ENCODE measurements at places on chromosomes 1 and 21.

- no peak for DNase-seq
Measured at GRCh38 chr1:30406996-30407864, 316.2 kb downstream of the MATN1 start.

GRCh38 chr1:165795894-165796293, 27.2 kb upstream of the TMCO1 start:
- no peak for DNase-seq

DNA sequence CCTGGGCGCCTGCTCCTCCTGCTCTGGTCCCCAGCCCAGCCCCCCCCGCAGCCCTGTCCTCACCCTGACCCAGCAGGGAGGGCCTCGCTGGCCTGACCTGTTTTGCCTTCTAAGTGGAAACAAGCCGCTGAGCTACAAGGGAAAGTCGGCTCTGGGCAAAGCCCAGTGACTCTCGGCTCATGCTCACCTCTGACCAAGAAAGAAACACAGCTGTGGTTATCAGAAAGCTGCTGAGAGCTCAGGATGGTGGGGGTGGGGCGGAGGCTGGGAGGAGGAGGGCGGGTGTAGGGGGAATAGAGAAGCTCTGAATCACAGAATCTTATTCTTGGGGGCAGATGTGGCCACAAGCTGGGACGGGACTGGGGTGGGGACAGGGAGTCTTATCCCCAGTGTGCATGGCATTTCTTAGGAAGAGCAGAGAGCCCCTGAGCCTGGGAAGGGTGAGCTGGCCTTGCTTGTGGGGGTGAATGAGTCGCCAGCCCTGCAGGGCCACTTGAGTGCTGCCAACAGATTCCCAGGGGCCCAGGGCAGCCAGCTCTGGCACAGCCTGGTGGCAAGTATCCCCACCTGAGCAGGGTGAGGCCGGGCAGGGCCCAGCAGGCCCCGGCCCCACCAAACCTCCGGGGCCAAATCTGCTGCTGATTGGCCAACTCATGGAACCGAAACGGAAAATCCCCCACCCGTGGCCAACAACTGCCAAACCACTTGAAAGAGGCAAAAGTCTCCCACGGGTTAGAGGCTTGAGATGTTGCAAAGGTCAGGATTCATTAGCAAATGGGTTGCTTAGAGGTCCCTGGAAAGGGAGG, 120.6 kb downstream of the SPSB1 start:
- DNase-seq: no peak

GRCh38 chr1:244154872-244155531, 103.9 kb downstream of the ZBTB18 start:
- no peak for DNase-seq

- DNase-seq: no peak
Measured at GRCh38 chr1:20681999-20682398, 20.8 kb upstream of the DDOST start.

GRCh38 chr1:245748240-245748639, 593.5 kb downstream of the KIF26B start:
- DNase-seq: no peak

DNA sequence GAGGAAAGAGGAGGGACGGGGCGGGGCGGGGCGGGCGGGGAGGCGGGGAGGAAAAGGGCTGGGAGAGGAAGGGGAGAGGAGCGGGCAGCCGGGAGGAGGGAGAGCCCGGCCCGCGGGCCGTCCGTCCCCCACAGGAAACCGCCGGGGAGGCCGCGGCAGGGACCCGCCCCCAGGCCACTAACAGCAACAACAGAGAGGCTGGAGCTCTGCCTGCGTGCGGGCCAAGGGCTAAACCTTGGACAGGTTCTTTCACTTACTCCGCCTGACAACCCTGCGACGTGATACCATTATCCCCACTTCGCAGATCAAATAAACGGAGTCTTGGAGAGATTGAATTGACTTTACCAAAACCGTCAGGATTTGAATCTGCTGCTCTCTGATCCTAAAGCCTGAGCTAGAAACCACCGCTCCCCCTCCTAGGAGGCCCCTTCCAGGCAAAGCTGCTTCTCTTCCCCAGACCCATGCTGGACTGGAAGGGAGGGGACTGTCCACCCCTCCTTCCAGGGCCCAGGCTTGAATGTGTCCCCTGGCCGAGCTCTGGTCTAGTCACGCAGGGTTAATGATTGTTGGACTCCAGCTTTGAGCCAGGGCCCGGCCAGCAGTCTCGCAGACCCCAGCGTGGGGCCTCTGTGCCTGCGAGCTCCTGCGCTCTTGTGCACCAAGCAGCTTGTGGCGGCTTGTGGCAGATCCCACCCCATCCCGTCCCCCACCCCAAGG, at the start of gene EVA1B:
Gene EVA1B, minus strand, starts transcription at position 10 of the 717 bp plus-strand sequence. CDS start 608 bp downstream, outside the sequence.
- DNase-seq: peak; percentile 44

GRCh38 chr1:187840557-187840956, 1011.8 kb downstream of the PLA2G4A start:
- DNase-seq: no peak

DNA sequence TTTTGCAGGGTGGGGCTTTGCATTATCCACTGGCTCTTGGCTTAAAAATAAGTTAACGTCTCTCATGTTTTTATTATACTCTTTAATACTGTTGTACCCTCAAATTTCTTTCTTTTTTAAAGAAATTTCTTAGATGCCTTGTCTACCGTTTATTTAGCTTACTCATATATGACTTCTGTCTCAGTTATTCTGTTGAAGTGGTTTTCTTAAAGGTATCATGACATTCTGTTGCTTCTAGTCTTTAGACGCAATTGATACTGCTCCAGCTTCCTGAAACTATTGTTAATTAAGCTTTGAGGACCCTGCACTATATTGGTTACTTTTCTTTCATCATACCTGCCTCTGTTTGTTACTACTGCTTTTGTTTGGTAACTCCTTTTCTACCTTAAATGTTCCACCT, 11.7 kb downstream of the PKN2 start:
- DNase-seq: no peak

DNA sequence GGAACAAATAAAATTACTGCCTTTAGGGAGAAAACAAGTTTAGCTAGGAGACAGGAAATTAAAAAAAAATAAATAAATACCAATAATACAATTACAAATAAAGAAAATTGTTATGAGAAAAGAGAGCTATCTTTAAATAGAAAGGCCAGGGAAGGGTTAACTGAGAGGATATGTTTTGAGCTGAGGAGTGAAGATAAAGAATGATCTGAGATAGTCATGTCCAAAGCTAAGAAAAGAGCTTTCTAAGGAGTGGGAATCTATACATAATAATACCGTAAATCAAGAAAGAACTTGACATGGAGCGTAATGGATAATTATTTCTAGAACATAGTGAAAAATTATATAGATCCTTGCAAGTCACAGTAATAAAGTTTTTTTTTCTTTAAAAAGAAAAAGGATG, 176.5 kb downstream of the NCAM2 start:
- no peak for DNase-seq

- no peak for DNase-seq
Measured at GRCh38 chr1:115338457-115338820, 390 bp upstream of the NGF start.

GRCh38 chr1:162391790-162392563, 10.4 kb downstream of the C1orf226 start:
- no peak for DNase-seq

DNA sequence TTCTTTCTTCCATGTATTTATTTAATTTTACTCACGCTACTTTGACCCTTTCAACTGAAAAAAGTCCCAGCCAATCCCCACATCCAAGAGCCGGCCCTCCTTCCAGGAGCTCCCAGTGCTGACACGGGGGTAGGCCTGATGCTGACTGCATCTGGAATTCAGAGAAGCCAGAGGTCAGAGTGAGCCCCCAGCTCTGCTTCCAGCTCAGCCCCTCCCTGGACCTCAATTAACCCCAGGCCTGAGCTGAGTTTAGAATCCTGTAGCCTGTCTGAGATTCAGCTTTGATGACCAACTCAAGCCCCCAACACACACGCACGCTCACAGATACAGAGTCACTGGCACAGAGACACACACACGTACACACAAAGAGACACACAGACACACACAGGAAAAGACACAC, 247.9 kb downstream of the NPHP4 start:
- DNase-seq: no peak

GRCh38 chr1:189627427-189627826, 850.2 kb downstream of the BRINP3 start:
- DNase-seq: no peak

GRCh38 chr21:32844653-32845436, 73.3 kb upstream of the PAXBP1 start:
- DNase-seq: no peak

DNA sequence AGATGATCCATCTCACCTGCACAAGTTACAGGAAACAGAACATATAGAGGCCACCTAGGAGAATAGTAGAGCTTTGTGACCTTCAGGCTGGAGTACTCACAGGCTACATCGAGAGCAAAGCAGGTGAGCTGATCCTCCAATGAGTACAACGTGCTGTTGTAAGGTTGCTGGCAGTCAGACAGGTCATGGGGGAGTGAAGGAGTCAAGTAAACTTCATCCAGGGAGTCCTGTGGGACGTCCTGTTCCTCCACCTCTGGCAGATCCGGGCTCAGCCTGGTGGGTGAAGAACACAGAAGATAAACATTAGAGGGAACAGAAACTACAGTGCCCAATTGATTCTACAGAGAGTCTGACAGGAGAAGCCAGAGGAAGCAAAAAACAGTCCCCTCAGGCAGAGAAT, 62.5 kb downstream of the PRKAB2 start:
- DNase-seq: no peak

All from activated T-helper 1 cell treated with Interleukin-2 at 50 U/mL for 16 hours (primary cell).